CD8-positive, alpha-beta memory T cell (primary cell): ENCODE measurements at places on chromosomes 13 and 19.

DNA sequence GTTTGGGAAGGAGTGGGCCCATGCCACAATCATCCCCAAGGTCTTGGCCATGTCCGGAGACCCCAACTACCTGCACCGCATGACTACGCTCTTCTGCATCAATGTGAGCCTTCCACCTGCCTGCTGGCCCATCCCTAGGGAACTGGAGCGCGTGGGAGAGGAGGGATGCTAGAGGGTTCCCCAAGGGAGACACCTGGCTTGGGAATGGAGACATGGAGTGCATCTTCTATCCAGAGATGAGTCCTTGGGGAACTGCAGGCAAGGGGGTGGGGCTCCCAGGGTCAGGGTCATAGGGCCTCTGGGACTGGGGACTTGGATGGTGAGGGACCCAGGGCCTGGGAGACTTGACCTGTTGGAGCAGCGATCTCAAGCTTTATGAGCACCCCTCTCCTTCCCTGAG lies 31.2 kb downstream of the PPP2R1A start:
- no peaks in the 10 kb centered on the region for H3K4me1 ChIP-seq
- H3K27ac ChIP-seq = no peak overlapping the region
- no peak for DNase-seq

DNA sequence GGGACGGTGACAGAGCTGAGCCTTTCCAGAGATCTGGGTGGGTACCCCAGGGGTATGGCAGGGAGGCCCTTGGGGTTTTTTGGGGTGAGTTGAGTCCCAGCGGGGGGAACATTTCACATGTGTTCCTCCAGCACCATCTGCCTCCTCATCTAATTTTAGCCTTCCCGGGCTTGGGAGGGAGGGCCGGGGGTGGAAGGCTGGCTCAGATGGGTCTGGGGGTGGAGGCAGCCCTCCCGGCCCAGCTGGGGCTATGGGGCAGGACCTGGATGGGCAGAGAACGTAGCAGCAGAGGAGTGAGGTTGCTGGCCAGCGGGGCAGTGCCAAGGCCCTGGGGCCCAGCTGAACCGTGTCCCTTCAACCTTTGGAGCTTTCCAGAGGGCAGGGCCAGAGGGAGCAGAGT lies 23.5 kb downstream of the ADGRL1 start:
- DNase-seq = no peak
- no peaks in the 10 kb centered on the region for H3K36me3 ChIP-seq
- H3K27ac ChIP-seq = no peak overlapping the region
- no peaks in the 10 kb centered on the region for H3K27me3 ChIP-seq
- H3K4me1 ChIP-seq = no peaks in the 10 kb centered on the region
- no peak overlapping the region for H3K4me3 ChIP-seq

DNA sequence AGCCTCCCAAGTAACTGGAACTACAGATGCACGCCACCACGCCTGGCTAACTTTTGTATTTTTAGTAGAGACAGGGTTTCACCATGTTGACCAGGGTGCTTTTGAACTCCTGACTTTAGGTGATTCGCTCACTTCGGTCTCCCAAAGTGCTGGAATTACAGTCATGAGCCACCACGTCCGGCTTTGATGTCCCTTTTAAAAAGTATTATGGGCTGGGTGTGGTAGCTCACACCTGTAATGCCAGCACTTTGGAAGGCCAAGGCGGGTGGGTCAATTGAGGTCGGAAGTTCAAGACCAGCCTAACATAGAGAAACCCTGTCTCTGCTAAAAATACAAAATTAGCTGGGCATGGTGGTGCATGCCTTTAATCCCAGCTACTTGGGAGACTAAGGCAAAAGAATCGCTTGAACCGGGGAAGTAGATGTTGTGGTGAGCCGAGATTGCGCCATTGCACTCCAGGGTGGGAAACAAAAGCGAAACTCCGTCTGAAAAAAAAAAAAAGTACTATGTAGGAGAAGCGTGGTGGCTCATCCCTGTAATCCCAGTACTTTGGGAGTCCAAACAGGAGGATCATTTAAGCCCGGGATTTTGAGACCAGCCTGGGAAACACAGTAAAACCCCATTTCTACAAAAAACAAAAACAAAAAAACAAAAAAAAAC lies 22.8 kb upstream of the ERVV-1 start:
- DNase-seq = no peak
- H3K36me3 ChIP-seq = no peaks in the 10 kb centered on the region

DNA sequence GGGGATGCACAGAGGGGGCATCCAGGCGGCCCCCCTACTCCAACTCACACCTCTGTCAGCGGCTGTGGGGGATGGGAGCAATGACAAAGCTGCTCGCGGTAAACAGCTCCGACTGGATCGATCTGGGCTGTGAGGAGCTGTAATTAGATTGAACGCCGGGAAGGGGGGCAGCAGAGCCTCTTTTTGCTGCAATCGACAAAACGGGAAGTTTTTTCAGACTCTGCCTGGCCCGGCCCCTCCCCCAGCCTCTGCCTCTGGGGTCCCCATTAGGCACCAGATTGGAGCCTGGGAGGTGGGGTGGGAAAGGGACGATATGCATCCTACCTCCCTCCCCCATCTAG lies 16.3 kb downstream of the ONECUT3 start:
- no peak overlapping the region for H3K4me3 ChIP-seq
- DNase-seq = no peak
- H3K27me3 ChIP-seq = peaks cover 51% of the 10 kb centered on the region

- no peaks in the 10 kb centered on the region for H3K27me3 ChIP-seq
- H3K27ac ChIP-seq = no peak overlapping the region
- H3K36me3 ChIP-seq = no peaks in the 10 kb centered on the region
- H3K4me3 ChIP-seq = no peak overlapping the region
Observed at GRCh38 chr13:98370806-98371515, 193.9 kb upstream of the RNF113B start.

DNA sequence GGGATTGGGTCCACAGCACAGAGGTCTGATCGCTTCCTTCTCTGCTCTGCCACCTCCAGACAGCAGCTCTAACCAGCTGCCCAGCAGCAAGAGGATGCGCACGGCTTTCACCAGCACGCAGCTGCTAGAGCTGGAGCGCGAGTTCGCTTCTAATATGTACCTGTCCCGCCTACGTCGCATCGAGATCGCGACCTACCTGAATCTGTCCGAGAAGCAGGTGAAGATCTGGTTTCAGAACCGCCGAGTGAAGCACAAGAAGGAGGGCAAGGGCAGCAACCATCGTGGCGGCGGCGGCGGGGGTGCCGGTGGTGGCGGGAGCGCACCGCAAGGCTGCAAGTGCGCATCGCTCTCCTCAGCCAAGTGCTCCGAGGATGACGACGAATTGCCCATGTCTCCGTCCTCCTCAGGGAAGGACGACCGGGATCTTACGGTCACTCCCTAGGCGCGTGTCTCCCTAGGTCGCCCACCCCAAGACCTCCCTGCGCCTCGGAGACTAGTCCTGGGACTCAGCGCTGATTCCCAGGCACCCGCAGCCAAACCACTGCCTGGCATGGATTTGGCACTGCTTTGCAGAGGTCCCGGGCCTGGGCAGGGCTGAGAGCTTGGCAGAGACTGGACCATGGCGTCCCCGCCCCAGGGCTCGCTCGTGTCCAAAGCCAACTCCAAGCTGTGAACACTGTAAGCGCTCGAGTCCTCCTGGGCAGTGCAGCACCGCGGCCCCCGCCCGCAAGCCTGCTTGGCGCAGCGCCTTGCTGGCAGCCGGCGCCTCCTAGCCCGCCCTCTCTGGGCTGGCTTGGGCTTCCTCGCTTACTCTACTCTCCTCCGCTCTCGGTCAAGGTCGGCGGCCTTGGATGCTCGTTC lies 1.5 kb downstream of the GSX1 start:
- H3K27ac ChIP-seq = no peak overlapping the region
- no peak overlapping the region for H3K4me3 ChIP-seq
- peaks cover 23% of the 10 kb centered on the region for H3K4me1 ChIP-seq
- DNase-seq = no peak
- peaks cover 66% of the 10 kb centered on the region for H3K27me3 ChIP-seq

- no peak overlapping the region for H3K27ac ChIP-seq
- no peaks in the 10 kb centered on the region for H3K36me3 ChIP-seq
- no peak overlapping the region for H3K4me3 ChIP-seq
- no peaks in the 10 kb centered on the region for H3K27me3 ChIP-seq
- no peaks in the 10 kb centered on the region for H3K4me1 ChIP-seq
- no peak for DNase-seq
Observed at GRCh38 chr19:42411581-42412178, 15.5 kb downstream of the LIPE start.

DNA sequence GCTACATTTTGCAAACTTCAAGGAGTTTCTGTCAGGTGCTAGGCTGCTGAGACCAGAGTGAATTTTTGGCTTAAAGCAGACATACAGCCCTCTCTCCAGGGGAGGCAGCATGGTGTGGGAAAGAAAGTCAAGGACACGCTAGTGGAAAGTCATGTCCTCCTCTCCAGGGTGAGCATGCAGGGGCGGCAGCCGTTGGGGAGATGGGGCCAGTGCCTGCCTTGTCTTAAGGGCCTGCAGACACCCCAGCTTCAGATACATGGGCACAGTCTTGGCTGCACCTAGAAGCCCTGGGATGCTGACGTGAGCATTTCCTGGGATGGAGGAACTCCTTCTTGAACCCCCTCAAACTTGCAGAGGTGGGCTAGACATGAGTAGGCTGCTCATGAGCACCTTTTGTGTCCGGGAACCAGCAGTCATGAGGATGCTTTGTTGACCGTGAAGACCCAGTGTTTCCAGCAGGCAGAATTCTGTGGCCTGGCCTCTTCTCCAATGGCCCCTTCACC lies 43.3 kb upstream of the PEPD start:
- no peaks in the 10 kb centered on the region for H3K36me3 ChIP-seq
- no peak for DNase-seq
- H3K27ac ChIP-seq = no peak overlapping the region
- no peaks in the 10 kb centered on the region for H3K27me3 ChIP-seq
- no peak overlapping the region for H3K4me3 ChIP-seq
- no peaks in the 10 kb centered on the region for H3K4me1 ChIP-seq
